ENCODE measurements at places on chromosomes 16 and 17.
A peak's percentile ranks its signal among the peaks of the same experiment; 100 is the strongest.

DNA sequence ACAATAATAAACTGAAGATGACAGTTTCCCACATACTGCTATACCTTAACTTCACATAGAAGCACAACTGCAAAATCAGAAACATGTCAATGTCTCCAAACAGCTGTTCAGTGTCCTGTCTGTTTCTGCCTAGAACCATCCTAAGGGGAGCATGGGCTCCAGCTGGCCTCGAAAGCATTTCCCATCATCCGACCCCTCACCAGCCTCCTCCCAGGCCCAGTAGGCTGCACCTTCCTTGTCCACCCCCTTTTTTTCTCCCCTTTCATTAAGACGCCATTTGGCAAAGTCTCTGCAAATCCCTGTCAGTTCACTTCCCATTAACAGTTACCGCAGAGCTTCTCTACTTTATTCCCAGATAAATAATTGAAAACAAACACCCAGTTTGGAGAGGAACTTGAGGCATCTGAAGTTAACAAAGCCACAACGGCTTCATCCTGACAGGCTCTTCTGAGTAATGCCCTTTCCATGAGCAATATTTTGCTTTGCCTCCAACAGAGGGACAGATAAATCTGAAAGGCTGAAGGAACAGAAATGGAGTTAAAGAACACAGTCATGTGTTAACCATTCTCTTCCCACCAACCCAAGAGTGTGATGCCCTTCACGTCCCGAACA is 65.3 kb downstream of the SLC39A11 start:
- peak overlapping the region; percentile 68 for H3K27ac ChIP-seq
- DNase-seq, result peak; percentile 47
- H3K4me1 ChIP-seq, result peaks cover 31% of the 10 kb centered on the region
- H3K27me3 ChIP-seq, result no peaks in the 10 kb centered on the region

DNA sequence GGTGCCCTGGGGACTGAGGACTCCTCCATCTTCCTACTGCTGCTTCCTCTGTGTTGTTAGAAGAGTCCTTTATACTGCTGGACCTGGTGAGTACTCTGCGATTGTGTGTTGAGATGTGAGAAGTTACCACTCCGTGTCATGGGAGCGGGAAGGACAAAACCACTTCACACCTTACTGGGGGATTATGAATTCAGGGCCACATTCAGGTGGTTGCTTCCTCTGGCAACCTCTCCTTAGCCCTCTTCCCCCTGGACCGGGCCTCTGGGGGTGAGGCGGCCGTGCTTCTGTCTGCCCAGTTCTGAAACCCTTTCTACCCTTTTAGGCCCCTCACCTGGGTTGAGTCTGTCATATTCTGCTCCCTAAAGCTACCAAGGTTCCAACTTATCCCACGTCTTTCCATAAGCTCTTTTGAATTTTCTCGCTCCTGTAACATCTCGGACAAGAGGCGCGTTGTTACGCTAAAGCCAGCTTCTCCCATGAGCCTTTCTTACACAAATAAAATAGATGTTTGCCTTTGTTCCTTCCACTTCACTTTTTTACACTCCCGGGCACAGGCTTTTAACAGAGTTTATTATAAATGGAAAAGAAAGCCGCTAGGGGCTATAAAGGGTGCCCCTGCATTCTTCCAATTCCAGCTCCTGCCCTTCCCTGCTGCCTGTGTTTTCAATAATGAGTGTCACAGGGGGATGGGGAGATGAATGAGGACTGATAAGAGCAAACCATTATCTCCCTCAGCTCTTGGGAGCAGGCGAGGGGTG is 20.7 kb upstream of the CDH13 start:
- H3K27me3 ChIP-seq, result peaks cover 7% of the 10 kb centered on the region
- no peak for DNase-seq
- H3K27ac ChIP-seq, result no peak overlapping the region
- H3K4me1 ChIP-seq, result peaks cover 19% of the 10 kb centered on the region
- H3K36me3 ChIP-seq, result no peaks in the 10 kb centered on the region

DNA sequence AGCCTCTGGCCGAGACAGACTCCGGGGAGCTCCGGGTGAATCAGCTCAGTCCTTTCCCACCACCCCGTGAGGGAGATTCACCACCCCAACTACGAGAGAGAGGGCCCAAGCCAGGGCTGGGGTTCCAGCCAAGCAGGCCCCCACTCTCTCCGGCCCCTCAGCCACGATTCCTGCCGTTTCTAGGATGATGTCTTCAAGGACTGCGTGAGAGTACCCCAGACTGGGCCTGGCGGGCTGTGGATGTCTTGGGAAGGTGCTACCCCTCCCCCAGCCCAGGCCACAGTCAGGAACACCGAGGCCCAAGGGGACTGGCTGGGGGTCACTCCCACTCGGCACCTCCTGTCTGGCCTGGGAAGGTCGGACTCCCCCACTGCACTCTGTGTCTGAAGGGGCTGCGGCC is 21.6 kb upstream of the PABPN1L start:
- H3K27me3 ChIP-seq, result peaks cover 7% of the 10 kb centered on the region
- no peak overlapping the region for H3K4me3 ChIP-seq
- H3K4me1 ChIP-seq, result no peaks in the 10 kb centered on the region
- H3K27ac ChIP-seq, result no peak overlapping the region

GRCh38 chr17:1123393-1123831 is 56.4 kb downstream of the ABR start:
- H3K27ac ChIP-seq, result no peak overlapping the region
- no peaks in the 10 kb centered on the region for H3K4me1 ChIP-seq
- H3K27me3 ChIP-seq, result peaks cover 14% of the 10 kb centered on the region
- H3K4me3 ChIP-seq, result no peak overlapping the region
- no peaks in the 10 kb centered on the region for H3K36me3 ChIP-seq
- no peak for DNase-seq

- peak; percentile 65 for DNase-seq
- H3K4me3 ChIP-seq, result peak overlapping the region; percentile 56
- peak overlapping the region; percentile 97 for H3K27ac ChIP-seq
- peaks cover 63% of the 10 kb centered on the region for H3K36me3 ChIP-seq
- peaks cover 71% of the 10 kb centered on the region for H3K4me1 ChIP-seq
- H3K27me3 ChIP-seq, result peaks cover 2% of the 10 kb centered on the region
Observed at GRCh38 chr16:15976929-15977637, 27.7 kb downstream of the ABCC1 start.

- no peak for DNase-seq
- H3K27ac ChIP-seq, result no peak overlapping the region
- H3K36me3 ChIP-seq, result no peaks in the 10 kb centered on the region
- peaks cover 2% of the 10 kb centered on the region for H3K27me3 ChIP-seq
Observed at GRCh38 chr16:79653373-79653891, 52.9 kb upstream of the MAF start.

Measured in HFFc6 (cell line).